ENCODE measurements at places on chromosomes 12 and 14.

DNA sequence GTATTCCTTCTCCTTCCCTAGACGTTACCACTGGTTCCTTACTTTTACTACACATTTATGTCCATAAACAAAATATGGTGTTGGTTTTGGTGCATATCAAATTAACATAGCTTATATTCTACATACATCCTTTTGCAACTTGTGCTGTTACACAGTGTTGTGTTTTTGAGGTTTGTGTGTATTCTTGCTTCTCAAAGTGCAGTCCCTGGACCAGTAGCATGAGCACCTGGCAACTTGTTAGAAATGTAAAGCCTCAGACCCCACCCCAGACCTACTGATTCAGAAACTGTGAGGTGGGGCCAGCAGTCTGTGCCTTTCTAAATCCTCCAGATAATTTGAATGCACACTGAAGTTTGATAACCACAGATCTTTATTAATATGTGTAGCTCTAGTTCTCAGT is 65.9 kb downstream of the RNFT2 start:
- no peak for DNase-seq

- no peak for DNase-seq
Measured at GRCh38 chr12:65199604-65200003, 30.2 kb downstream of the LEMD3 start.

- no peak for DNase-seq
Measured at GRCh38 chr14:60051721-60052221, 40.0 kb upstream of the PCNX4 start.

GRCh38 chr12:110641521-110641920 is 27.6 kb downstream of the TCTN1 start:
- DNase-seq = no peak

- no peak for DNase-seq
Measured at GRCh38 chr12:67456431-67456901, 187.3 kb downstream of the CAND1 start.

- no peak for DNase-seq
Measured at GRCh38 chr14:90483571-90483974, 86.7 kb downstream of the CALM1 start.

DNA sequence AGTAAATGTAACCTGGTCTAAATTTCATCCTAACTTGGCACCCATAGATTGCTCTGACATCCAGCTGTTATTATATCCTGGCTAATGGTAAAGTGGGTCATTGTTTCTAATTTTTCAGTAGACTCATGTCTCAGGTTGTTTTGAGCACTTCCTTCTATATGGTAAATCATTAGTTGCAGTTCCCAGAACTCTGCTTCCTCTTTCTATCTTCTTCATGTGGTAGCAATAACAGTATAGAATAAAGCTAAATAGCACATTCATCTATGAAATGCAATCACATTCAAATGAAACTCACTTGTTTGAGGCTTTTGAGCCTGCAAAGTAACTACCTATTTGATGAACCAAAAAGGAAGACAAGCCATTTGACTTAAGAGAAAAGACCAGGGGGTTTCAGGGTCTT is 65.1 kb upstream of the GZMB start:
- DNase-seq = no peak

DNA sequence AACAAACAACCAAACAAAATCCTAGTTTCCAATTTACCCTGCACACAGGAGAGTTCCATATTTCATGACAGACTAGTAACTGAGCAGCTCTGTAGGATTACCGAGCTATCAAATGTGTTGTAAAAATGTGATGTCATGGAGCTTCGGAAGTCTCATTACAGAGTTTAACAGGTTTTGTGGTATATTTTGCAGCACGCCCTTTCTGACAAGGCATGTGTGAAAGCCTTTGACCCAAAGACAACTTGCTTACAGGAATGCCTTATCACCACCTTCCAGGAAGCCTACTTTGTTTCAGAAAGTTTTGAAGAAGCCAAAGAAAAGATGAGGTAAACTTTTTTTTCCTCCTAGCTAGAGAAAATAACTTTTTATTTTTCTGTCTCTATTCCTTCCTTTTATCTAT is 92.4 kb downstream of the TPH2 start:
- DNase-seq = no peak

GRCh38 chr12:115588131-115588530 is 689.4 kb downstream of the MED13L start:
- DNase-seq = no peak

- DNase-seq = no peak
Measured at GRCh38 chr14:68784226-68784910, 8.5 kb downstream of the ZFP36L1 start.

GRCh38 chr14:102872020-102872419 is 50.4 kb upstream of the AMN start:
- no peak for DNase-seq

GRCh38 chr14:20904393-20905029 is 13.3 kb downstream of the RNASE3 start:
- DNase-seq = no peak

DNA sequence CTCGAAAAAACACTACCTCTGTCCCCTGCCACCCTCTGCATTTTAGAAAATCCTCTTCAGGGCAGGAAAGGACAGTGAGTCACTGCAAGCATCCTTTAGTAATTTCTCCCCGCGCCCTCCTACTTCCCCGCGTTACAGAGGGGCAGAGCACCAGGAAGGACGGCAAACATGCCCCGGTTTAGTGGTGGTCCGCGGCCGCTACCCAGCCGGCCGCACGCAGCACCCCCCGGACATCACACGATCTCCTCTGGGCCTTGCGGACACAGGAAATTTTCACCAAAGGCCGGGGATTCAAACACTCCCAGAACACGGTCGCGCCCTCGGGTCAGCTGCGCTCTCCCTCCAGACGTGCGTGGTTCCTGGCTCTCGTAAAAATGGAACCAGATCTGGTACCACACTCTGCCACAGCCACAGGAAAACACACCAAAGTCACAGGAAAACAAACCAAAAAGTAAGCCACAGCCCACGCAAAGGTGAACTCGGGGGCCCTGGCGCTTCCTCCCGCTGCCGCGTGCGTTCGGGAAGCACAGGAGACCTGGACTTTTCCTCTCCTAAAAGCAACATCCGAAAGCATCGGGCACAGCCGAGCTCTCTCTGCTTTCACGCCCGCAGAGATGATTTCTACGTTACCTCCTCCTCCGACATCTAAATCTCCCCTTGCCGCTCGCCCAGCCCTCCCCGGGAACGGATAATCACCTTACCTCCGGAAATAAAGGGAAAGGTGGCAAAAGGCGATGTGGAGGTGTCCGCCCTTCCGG is 839 bp downstream of the SLC38A1 start:
- no peak for DNase-seq

DNA sequence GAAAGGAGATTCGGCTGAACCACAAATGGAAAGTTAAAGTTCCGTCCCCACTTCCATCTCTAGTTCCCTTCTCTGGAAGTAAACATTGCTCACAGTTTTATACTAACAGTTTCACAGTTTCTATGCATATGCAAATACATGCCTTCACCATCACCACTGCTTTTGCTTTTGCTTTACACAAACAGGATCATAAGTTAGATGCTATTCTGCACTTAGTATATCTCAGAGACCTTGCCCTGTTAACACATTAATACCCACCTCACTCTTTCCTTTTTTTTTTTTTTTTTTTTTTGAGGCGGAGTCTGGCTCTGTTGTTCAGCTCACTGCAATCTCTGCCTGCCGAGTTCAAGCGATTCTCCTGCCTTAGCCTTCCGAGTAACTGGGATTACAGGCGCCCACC is 890 bp downstream of the TEP1 start:
- DNase-seq = no peak

DNA sequence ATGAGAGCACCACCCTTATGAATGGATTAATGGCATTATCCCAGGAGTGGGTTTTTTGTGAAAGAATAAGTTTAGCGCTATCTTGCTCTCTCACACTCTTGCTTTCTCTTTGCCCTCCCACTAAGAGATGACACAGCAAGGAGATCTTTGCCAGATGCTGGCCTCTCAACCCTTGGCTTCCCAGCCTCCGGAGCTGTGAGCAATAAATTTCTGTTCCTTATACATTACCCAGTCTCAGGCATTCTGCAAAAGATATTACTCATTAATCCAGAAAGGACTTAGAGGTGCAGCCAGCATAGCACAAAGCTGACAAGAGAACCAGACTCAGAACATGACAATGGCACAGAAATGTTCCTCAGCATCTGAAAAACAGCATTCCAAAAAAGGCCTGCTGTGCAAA is 190.6 kb downstream of the ITPR2 start:
- no peak for DNase-seq

- no peak for DNase-seq
Measured at GRCh38 chr12:70351076-70351475, 15.0 kb upstream of the KCNMB4 start.

DNA sequence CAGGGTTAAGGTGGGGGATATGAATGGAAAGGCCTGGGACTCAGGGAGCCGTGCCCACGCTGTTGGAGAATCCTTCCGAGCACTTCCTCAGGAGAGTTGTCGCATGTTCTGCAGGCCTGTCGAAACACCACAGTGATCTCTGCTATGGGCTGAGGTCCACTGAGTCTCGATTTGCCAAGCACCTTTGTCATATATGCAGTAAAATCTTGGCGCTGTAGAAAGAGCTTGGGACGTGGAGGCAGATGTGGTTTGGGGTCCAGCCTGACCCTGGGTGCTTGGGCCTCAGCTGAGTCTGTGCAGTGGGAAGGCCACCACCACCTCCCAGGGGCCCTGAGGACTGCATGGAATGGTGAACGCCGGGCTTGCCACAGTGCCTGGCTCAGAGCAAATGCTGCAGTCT is 32.9 kb downstream of the C14orf132 start:
- DNase-seq = no peak

GRCh38 chr14:37550511-37550910 is 44.5 kb downstream of the FOXA1 start:
- no peak for DNase-seq

GRCh38 chr14:78278464-78279250 is 108.5 kb downstream of the NRXN3 start:
- no peak for DNase-seq

DNA sequence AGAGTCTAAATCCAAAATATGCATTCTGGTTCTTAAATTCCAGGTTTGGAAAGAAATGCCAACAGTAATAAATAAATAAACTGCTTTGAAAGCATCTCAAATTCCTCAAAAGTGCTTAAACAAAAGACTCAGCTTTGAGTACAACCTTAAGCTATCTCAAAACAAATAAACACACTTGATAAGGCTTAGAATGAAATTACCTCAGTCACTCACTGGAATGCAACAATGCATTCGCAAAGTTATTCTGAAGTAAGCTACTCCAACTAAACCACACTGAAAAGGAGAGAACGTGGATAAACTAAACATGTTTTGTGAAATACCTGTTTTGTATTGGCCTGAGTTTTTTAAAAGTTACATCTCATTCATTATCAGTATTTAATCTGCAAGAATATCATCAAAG is 1.2 kb downstream of the SPTSSA start:
- no peak for DNase-seq

GRCh38 chr14:89702073-89702875 is 252.3 kb downstream of the EFCAB11 start:
- no peak for DNase-seq

GRCh38 chr12:12338527-12339168 is 11.4 kb downstream of the MANSC1 start:
- DNase-seq = no peak

DNA sequence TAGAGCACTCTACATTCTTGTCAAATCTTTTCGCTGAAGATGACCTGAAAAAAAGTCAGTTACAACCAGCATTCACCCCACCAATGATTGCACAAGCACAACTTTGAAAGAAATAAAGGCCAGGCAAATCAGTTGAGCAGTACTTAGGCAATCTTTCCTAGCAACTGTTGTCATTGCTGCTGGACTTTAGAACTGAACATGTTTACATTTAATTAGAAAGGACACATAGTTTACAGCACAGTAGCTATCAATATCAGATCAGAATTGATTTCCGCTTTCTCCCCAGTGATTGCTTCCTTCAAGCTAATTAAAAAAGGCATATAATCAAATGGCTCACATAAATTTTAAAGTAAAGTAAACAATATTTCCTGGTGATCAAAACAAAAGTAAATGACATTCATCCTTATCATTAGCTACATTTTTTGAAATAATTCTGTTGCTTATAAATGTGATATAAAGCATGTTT is 128.4 kb downstream of the FOXA1 start:
- no peak for DNase-seq

DNA sequence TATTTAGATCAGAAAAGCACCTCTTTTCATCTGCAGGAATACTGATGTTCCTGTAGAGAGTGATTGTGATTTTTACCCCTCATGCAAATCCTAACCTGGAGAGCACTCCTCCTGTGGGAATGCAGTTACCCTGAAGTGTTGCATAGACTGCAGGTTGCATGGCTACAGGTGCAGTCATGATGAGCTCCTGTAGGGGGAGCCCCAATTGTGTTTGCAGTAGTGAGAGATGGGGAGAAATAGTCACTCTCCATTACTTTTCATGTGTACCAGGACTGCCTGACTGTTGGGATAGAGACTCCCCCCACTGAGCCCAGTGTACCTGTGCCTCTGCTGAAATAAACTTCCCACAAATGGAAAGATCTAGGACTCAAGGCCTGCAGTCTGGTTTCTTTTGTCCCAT is 1086.5 kb downstream of the SLC6A15 start:
- DNase-seq = no peak

DNA sequence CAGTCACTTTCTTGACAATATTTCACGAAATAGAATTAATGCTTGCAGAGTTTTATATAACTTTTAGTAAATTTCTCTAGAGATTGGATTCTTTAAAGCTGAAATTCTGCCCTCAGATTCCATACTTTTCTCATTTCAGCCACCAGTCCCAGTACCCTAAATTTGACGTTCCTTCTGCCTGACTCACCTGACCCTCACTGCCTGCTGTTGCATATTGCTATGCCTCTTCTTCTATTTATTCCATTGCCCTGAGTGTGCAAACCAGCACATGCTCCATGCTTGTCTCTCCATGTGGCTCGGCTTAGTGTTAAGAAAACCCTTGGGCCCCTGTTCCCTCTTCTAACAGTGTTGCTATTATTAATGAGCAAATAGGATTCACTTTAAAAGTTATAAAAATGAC is 533.3 kb downstream of the LRFN5 start:
- no peak for DNase-seq

GRCh38 chr14:74190927-74191575 is 48.2 kb upstream of the VSX2 start:
- DNase-seq = no peak

DNA sequence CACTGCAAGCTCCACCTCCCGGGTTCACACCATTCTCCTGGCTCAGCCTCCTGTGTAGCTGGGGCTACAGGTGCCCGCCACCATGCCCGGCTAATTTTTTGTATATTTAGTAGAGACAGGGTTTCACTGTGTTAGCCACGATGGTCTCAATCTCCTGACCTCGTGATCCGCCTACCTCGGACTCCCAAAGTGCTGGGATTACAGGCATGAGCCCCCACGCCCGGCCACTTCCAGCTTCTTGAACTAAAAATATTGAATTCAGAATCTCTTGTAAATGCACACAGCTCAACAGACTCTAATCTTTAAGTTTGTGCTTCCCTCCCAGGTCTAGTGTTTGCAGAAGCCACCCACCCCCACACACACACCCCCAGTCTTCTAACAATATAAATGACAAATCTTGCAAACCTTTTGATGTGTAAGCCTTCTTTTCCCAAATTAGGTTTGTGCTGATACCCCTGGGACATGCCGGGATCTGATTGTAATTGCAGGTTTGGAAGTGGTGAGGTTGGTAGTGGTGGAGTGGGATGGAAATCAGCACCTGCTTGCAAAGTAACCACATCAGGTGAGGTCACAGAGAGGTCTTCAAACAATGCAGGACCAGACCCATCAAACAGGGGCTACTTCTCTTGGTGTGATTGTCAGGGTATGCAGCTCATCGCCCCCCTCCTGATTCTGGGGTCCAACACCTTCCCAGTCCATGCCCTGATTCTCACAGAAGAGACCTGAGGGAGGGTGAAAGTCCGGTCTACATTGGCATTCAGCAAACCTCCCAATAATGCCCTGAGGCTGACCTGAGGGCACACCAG is 51.4 kb upstream of the GPR132 start:
- no peak for DNase-seq

GRCh38 chr12:131803961-131804521 is 24.2 kb upstream of the MMP17 start:
- DNase-seq = no peak

Measured in hippocampal formation (tissue), 2 donors.